ENCODE measurements at places on chromosomes 12 and 14.
A peak's percentile ranks its signal among the peaks of the same experiment; 100 is the strongest.

DNA sequence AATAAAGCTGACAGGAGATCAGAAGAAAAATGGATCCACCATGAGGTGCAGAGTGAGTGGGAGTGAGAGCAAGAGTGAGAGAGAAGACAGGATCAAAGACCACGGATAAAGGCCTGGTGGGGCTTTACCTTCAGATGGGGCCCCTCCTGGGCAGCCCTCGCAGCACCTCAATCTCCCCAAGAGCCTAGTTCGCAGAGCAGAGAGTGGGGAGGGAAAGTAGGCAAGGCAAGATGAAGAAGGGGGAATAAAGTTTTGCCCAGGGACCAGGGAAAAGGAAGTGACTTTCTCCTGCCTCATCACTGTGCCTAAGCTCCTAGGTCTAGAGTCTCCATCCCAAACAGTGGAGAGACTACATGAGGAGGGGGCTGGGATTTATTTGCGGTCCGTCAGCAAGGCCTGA is 10.3 kb downstream of the OR10P1 start:
- peak; percentile 43 for DNase-seq

DNA sequence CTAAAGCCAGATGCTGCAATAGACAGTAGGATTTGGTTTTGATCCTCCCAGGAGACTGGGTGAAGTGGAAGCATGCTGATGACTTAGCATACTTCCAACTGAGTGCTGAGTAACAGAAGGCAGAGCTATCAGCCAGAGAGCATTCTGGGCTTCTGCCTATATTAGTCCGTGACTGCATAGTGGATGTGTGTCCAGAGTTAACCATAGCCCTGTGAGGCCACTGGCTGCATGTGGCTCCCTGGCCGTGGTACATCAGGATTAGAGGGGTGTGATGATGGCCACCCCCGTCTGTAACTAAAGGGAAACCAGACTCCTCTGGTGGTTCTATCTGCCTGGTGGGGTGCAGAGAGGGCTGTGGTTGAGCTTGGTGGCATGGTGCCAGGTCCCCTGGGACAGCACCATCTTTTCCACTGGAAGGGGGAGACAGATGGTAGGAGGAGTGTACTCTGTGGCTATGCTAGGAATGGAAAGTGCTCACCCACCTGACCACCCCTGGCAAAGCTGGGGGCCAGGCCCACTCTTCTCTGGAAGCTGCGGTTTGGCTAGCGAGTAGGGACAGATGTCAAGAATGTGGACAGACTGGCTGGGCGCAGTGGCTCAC is 27.4 kb downstream of the ABCD4 start:
- no peak for DNase-seq

- no peak for DNase-seq
Measured at GRCh38 chr12:114750917-114751316, 66.9 kb upstream of the TBX3 start.

- DNase-seq: no peak
Measured at GRCh38 chr14:71688576-71688975, 243.7 kb upstream of the RGS6 start.

DNA sequence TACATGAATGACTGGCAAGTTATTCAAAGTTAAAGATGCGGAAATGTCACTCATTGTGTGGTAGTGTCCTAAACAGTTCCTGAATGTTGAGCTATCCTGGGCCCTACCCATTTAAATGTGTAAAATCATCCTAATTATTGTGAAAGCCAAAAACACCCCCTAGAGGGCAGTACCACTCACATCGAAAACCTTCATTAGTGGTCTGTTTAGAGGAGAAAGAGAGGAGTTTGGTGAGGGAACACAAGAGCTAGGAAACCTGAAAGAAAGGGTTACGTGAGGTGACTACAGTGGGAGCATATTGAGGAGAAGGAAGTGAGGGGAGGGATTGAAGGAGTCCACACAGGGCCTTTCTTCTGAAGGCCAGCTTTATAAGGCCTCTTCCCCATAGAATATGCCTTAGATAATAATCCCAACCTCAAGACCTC is 2.5 kb upstream of the TEP1 start:
- peak; percentile 47 for DNase-seq

- no peak for DNase-seq
Measured at GRCh38 chr12:99522456-99522855, 125.1 kb upstream of the GARIN6 start.
